ENCODE measurements at places on chromosomes 16 and 17.

DNA sequence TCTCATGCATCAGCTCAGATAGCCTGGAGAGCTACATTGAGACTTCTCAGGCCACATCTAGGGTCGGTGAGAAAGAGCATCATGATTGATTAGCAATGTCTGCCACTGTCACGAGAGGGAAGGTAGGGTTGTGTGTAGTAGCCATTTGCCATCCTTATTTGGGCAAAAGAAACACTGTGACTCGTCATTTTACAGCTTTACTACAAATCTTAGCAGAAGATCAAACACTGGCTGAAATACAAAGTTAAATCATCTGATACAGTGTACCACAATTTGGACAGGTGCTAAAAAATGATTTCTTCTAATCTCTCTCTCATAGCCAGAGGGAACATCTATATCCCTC is 334.3 kb downstream of the CBLN1 start:
- no peak for DNase-seq

DNA sequence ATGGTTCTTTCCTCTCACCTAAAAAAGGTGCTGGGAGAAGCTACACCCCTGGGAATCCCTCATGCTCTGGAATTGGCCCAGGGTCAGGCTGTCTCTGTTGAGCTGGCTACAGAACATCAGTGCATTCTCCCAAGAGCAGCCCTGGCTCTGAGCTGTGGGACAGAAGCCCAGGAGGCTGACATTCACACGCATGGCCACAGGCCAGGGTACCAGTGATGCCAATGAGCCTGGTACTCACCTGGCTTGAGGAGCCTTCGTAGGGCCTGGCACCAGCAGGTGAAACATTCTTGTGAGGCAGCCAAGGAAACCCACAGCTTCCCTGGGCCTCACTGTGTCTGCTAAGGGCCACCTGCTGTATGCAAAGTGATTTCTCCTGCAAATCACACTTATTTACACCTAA is 121.7 kb upstream of the CCL2 start:
- DNase-seq, result no peak

GRCh38 chr16:88672776-88673175 is 9.9 kb upstream of the MVD start:
- no peak for DNase-seq

DNA sequence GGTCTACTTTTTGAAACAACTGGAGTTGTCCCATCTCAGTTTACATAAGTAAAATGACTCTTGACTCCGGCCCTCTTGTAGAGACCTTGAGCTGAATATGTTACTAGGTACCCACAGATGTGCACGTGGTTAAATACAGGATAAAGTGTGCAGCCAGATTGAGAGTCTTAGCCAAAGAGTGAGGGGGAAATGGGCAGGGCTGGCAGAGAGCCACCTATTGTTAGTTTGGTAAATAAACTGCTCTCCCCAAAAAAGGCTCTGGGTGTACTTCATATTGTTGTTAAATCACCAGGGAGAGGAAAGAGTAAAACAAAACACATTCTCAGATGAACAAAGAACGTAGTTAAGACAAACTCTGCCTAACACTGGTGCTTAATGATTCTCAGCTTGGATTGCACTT is 20.3 kb downstream of the G6PC1 start:
- no peak for DNase-seq

- DNase-seq, result no peak
These were observed 20.9 kb upstream of the SYT17 start for GRCh38 chr16:19147126-19147525.

GRCh38 chr17:63178530-63178929 is 212.5 kb downstream of the TANC2 start:
- no peak for DNase-seq
